ENCODE measurements at places on chromosomes 16 and 17.
A peak's percentile ranks its signal among the peaks of the same experiment; 100 is the strongest.

DNA sequence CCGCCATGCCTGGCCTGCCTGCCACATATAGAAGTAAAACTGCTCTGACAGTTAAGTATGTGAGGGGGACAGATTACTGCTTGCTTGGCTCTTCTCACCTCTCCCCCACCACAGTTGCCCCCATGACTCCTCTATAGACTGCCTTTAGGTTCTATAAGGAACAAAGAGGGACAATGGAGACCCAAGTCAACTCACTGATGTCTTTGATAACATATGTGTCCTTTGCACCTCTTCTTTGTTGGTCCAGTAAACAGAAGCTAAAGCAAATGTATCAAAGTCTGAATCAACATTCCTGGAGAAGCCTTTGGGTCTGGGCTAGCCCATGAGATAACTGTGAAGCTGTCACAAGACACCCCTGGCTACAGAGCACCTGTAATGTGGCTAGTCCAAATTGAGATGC, 27.1 kb downstream of the NUDT7 start:
- no peak for DNase-seq
- peaks cover 26% of the 10 kb centered on the region for H3K27me3 ChIP-seq
- H3K4me3 ChIP-seq = no peak overlapping the region
- no peaks in the 10 kb centered on the region for H3K4me1 ChIP-seq

DNA sequence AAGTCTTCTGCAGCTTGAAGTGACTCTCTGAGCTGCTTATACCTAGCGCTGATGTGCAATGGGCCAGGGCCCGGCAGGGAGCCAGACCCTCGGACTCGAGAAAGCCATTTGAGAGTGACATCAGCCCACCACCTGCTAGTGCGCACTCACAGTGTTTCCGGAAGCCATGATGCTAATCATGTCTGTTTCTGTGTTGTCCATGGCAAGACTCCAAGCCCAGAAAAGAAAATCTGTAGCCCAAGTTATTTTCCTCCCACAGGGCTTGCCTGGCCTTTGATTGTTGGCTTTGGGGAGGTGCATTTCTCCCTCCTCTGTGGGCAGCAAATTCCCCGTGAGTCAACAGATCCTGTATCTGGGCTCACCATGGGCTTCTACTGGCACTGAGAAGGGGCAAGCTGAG, 1.8 kb upstream of the CDRT4 start:
- peaks cover 3% of the 10 kb centered on the region for H3K36me3 ChIP-seq
- H3K4me3 ChIP-seq = no peak overlapping the region
- no peaks in the 10 kb centered on the region for H3K27me3 ChIP-seq
- H3K27ac ChIP-seq = no peak overlapping the region
- no peak for DNase-seq

- H3K27me3 ChIP-seq = no peaks in the 10 kb centered on the region
- no peak overlapping the region for H3K4me3 ChIP-seq
- peak; percentile 60 for DNase-seq
- no peaks in the 10 kb centered on the region for H3K4me1 ChIP-seq
Measured at GRCh38 chr16:27795992-27796614, 246.2 kb downstream of the KATNIP start.

DNA sequence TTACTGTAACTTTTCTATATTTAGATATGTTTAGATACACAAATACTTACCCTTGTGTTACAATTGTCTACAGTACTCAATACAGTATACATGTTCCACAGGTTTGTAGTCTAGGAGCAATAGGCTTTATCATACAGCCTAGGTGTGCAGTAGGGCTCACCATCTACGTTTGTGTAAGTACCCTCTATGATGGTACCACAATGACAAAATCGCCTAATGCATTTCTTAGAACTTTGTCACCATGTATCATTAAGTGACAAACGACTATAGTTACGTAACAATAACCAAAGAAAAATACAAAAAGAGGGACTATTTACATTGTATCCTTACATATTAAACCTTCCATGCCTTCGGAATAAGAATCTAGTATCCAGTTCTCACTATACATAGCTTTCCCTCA, 8.0 kb downstream of the STAT5B start:
- H3K27ac ChIP-seq = no peak overlapping the region
- H3K4me1 ChIP-seq = peaks cover 46% of the 10 kb centered on the region
- peaks cover 10% of the 10 kb centered on the region for H3K36me3 ChIP-seq
- no peaks in the 10 kb centered on the region for H3K27me3 ChIP-seq

- H3K27me3 ChIP-seq = no peaks in the 10 kb centered on the region
- H3K36me3 ChIP-seq = no peaks in the 10 kb centered on the region
- no peak overlapping the region for H3K27ac ChIP-seq
- peaks cover 13% of the 10 kb centered on the region for H3K4me1 ChIP-seq
- H3K4me3 ChIP-seq = no peak overlapping the region
- no peak for DNase-seq
Measured at GRCh38 chr17:40076591-40076990, 13.8 kb downstream of the THRA start.

DNA sequence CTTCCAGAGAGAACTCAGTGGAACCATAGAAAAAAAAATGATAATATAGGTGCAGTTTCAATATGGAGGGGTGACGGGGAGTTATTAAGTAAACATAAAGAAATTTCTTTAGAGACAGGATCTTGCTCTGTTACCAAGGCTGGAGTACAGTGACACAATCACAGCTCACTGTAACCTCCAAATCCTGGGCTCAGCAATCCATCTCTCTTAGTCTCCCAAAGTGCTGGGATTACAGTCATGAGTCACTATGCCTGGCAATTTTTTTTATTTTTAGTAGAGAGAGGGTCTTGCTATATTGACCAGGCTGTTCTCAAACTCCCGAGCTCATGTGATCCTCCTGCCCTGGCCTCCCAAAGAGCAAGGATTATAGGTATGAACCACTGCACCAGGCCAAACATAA, 48.8 kb downstream of the NLRC5 start:
- peak overlapping the region; percentile 56 for H3K4me3 ChIP-seq
- no peak for DNase-seq
- H3K27me3 ChIP-seq = no peaks in the 10 kb centered on the region

DNA sequence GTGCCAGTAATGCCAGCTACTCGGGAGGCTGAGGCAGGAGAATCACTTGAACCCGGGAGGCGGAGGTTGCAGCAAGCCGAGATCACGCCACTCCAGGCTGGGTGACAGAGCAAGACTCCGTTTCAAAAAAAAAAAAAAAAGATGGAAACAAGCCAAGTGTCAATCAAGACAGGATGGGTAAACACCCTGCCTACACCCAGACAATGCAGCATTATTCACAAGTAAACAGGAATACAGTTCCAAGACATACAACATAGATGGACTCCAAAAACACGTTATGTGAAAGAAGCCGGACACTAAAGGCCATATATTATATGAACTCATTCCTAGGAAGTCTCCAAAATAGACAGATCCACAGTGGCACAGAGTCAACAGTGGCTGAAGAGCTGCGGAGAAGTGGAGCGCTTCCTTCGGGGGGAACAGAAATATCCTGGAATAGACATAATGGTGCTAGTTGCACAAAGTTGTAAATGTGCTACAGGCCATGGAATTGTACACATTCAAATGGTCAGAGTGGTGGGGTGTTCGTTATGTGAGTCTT, 33.9 kb downstream of the ANKRD11 start:
- no peak for DNase-seq
- H3K4me1 ChIP-seq = peaks cover 58% of the 10 kb centered on the region
- peaks cover 17% of the 10 kb centered on the region for H3K36me3 ChIP-seq

DNA sequence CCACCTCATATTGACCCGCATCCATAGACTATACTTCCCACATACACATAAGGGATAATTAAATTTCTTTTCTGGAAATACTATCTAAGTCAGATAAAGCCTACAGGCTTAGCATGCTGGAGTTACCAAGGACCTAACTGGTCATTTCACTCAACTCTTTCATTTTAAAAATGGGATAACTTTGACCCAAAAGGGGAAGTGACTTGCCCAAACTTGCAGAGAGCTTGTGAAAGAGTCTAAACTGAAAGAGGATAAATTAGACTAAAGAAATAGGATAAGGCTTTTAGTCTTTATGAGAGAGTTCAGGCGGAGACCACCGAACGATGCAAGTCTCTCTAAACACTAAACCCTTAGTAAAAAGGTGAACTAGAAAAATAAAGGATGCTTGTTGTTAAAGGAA, 3.9 kb upstream of the KRT33A start:
- no peaks in the 10 kb centered on the region for H3K4me1 ChIP-seq
- no peaks in the 10 kb centered on the region for H3K36me3 ChIP-seq
- no peak overlapping the region for H3K27ac ChIP-seq
- no peak for DNase-seq

GRCh38 chr16:27618606-27619327, 68.8 kb downstream of the KATNIP start:
- peaks cover 1% of the 10 kb centered on the region for H3K36me3 ChIP-seq
- DNase-seq = no peak
- no peak overlapping the region for H3K4me3 ChIP-seq
- no peak overlapping the region for H3K27ac ChIP-seq
- H3K27me3 ChIP-seq = no peaks in the 10 kb centered on the region
